ENCODE measurements at places on chromosomes 16 and 17. TPM values are rescaled to one million over a fixed set of nuclear protein-coding genes. Genes with fewer than 3 reads are reported as not detected.

VMO1 gene
- 6.9 TPM for total RNA-seq

CBX8 gene
- 7.5 TPM for total RNA-seq

LPO gene
- not detected for total RNA-seq

MYL11 gene
- total RNA-seq: not detected

GPR142 gene
- total RNA-seq: not detected

CLCN7 gene
- total RNA-seq: 80.8 TPM

CCL16 gene
- total RNA-seq: not detected

CBFA2T3 gene
- total RNA-seq: 8.5 TPM

DNA sequence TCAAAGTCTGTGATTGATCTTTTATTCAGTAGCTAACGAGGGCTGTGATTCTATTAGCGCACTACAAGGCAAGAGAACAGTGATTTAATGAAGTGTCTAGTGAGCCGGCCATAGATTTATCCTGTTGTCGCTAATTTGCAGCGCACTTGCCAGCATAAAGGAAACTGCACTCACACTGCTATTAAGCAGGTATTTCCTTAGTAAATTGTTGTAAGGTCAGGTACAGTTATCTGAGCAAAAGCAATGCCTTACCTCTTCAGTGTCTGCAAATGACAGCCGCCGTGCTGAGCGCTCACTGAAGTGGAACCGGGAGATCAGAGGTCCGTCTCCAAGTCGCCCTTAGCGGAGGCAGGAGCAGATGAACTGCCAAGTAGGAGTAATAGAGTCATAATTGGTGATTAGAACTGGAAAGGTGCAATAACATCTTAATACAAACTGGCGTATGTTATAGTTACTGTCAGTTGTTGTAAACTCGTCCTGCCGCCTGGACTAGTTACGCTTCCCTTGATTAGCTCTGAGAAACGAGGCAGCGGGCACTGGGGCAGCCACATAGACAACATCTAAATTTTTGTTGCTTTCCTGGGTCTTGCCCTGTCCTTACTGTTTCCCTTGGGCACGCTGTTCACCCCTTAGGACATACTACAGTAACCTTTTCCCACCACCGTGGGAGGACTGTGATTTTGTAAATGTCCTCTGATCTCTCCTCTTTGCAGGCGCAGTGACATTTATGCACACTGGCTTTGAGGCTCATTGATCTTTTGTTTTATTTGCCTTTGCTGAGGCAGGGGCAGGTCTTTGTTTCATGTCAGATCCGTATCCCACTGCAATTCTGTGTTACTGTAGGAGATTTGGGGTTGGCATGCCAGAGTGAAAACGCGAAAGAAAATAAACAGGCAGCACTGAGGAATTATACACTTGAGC is 363.1 kb downstream of the WWOX start:
- DNase-seq: no peak

DNA sequence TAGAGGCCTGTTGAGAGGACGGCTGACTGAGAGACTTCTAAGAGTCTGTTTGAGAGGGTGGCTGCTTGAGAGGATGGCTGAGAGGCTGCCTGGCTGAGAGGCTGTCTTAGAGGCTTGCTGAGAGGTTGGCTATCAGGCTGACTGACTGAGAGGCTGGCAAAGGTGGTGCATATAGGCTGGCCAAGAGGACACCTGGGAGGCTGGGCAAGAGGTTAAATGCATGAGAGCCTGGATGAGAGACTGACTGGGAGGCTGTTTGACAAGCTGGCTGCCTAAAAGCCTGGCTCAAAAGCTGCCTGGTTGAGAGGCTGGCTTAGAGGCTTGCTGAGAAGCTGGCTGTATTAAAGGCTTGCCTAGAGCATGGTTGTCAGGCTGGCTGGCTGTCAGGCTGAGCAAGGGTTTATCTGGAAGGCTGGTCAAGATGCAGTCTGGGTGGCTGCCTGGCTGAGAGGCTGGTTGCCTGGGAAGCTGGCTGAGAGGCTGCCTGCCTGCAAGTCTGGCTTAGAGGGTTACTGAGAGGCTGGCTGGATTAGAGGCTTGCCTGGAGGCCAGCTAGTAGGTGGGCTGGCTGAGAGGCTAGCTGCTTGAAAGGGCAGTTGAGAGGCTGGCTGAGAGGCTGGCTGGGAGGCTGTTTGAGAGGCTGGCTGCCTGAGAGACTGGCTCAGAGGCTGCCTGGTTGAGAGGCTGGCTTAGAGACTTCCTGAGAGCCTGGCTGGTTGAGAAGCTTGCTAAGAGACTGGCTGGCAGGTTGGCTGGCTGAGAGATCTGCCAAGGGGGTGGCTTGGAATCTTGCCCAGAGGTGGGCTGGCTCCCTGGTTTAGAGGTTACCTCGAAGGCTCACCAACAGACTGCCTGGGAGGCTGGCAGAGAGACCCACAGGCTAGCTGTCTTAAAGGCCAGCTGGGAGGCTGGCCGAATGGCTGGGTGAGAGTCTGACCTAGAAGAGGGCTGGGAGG is 38.3 kb upstream of the ACSM2B start:
- no peak for DNase-seq

GRCh38 chr16:3182608-3183444 is 5.2 kb upstream of the OR1F1 start:
- no peak for DNase-seq

GRCh38 chr17:35345926-35346771 is 27.3 kb downstream of the SLFN11 start:
- DNase-seq: no peak

- DNase-seq: no peak
Observed at GRCh38 chr17:81920612-81921536, 2.9 kb upstream of the SIRT7 start.

DNA sequence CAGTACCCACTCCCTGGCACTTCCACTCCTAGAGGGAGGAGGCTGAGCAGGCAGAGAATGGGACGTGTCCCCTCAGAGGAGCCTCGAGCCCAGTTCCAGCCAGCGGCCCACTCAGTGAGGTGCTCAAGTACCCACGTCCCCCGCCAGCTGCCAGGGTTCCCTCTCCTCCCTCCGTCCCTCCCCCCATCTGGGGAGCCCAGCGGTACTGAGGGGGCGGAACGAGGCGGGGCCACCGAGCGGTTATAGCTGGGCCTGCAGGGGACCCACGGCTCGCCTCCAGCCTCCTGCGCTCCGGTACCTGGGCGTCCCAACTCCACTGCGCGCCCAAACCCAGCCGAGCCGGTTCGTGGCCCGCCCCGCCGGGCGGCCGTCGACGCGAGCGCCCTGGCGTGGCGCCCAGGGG is at the start of gene NPW:
Gene NPW, plus strand, starts transcription at position 268 of the 403 bp plus-strand sequence.
- no peak for DNase-seq

DNA sequence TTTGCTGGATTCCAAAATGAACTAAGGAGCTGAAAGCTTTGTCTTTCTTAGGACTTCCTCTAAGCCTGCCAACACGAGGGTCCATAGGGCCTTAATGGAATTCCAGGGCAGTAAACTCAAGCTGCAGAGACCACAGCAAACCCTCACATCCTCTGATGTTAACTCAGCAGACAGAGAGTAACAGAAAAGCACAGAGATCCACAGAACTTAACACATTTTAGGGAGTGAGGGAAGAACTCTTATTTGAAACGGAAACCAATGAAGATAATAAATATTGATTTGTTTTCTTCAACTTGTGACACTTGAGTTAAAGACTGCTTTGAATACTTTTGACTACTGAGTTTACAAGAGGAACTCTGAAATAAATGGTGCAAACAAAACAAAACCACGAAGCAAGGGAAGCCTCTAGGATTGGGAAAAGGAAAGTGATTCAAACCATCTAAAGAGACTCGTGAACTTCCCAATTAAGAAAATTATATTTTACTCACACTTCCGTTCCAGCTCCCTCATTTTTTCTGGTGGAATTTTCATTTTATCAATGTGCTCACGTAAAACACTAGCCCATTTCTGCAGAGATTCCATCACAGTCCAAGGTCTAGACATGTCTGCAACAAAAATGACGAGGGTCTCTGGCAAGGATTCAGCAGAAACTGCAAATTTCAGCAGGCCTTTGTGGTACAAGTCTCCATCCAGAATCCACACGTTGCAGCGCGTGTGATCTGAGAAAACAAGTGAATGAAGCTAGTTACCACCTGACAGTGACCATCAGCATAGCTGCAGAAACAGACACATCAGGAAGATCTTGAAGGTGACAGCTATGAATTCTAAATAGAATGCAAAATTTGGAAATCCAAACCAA is 9.2 kb downstream of the DYNC1LI2 start:
- no peak for DNase-seq

- DNase-seq: no peak
Observed at GRCh38 chr16:31351246-31351941, 3.6 kb upstream of the ITGAX start.

DNA sequence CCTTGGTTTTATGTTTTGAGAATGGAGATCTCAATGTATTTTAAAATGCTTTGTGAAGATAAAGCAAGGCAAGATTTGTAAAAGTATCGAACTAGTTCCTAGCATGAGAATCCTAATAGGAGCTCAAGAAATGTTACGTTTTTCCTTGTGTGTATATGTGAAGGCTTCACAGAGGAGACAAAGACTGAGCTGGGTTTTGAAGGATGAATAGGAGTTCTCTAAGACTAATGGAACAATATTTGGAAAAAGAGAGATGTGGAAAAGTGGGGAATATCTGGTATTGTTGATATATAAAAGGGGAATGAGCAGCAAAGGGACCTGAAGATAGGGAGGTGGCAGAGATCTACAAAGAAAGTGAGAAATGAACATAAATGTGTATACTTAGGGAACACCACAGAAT is 127.4 kb downstream of the SNX11 start:
- no peak for DNase-seq

- no peak for DNase-seq
Observed at GRCh38 chr17:57935833-57936807, 19.1 kb downstream of the CUEDC1 start.

DNA sequence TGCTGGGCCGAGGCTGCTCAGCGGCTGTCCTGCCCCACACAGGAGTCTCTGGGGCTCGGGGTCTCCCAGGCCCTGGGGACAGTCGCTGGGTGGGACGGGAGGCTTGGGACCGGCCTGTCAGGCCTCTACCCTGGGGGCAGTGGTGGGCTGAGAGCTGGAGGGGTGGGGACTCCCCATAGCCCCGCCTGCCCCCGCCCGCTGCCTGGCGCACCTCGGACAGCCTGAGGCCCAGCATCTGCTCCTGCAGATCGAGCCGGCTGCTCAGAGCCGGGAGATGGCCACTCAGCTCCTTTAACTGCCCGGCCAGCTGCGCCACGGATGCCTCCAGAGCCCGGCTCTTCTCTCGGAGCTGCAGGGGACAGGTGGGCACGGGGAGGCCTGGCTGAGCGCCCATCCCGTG is 6.7 kb downstream of the PERCC1 start:
- no peak for DNase-seq

DNA sequence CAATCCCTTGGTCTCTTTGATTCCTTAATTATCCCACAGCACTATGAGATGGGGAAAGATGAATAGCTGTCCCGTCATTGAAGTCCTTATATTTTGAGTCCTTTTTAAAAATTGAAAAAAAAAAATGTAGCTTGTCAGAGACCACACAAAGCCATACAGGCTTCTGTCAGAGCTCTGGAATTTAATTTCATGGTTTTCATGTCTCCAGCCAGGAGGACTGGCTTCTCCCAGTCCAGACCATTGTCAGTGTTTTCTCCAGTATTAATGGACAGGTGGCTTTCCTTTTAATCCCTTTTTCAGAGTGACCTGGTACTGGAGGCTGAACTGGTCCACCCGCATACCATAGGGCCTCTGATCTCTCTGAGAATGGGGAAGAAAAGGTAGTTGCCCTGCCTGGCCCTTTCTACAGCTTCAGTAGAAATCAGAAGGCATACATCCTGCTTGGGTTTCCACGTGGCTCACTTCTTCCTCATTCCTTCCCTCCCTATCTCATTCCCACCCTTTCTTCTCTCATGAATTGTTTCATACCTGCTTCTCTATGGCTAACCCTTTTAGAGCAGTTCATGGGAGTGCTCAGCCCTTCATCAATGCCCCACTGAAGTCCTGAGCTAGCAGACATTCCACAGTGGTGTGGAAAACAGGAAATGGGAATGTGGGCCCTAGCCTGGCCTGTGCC is 29.1 kb downstream of the TRIM16 start:
- DNase-seq: no peak

- DNase-seq: no peak
Observed at GRCh38 chr17:46732160-46732559, 86.3 kb downstream of the WNT3 start.

Measured in mesenteric fat pad (tissue), 1 donor.